ENCODE measurements at places on chromosomes 5 and 9.
A peak's percentile ranks its signal among the peaks of the same experiment; 100 is the strongest.

DNA sequence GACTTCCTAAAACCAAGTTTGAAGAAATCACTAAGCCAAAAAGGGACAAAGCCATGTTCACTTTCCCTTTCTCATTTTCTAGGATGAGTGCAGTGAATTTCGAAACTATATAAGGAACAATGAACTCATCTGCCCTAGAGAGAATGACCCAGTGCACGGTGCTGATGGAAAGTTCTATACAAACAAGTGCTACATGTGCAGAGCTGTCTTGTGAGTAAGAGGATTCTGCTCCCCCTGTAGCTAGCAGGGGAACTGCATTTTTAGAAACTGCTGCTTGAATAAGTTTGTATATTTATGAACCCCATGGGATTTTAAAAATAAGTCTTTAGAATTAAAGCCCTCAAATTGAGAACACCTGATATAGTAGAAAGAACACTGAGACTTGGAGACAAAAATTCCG lies 42.7 kb upstream of the SPINK14 start:
- no peak for DNase-seq

- DNase-seq, result no peak
Measured at GRCh38 chr9:96663506-96664120, 8.5 kb upstream of the PRXL2C start.

DNA sequence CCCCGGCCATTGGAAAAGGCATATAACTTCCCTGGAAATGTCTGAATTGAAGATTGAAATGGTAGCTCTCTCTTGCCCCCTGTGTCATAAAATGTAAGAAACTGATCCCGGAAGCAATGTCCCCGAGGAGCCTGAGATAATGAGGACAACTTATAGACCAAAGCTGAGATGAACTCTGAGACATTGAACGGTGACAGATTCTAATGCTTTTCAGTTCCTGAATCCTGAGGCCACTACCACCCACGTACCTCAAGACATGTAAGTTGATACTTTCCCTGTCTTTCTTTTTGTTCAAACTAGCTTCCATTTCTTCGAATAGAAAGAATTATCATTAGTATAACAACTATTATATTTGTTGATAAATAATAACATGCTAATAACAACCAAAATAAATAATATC lies 51.0 kb downstream of the KIF4B start:
- no peak for DNase-seq

DNA sequence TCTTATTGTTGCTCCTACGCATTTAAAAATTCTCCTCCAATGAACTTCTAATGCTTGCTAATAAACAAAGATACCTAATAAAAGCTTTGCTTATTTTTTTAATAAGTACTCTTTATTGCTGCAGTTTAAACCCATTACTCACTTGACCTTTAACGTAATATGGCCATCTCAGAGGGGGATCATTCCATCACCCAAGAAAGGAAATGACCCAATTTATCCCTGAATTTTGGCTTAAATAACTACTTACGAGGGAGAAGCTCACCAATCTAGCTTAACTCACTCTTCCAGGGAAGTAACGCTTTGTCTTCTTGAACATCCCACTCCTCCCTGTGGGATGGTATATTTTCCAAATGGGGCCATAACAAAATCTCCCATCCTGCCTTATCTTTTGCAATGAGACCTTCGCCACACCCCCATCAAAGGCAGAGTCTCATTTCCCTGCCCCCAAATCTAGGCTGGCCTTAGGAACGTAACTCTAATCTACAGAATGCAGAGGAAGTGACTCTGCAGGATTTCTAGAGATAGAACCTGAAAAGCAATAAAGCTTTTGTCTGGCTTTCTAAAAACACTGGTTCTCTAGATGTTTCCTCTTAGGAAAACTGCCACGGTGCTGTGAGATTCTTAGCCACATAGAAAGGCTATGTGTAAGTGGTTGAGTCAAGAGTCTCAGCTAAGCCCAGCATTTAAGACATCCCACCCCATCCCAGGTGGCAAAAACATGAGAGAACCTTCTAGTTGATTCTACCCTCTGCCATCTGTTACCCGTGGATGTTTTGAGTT lies 310.0 kb downstream of the ASTN2 start:
- DNase-seq, result no peak

- DNase-seq, result no peak
Measured at GRCh38 chr5:94847019-94847418, 228.6 kb downstream of the SLF1 start.

GRCh38 chr9:89699646-89700045 lies 94.8 kb downstream of the GADD45G start:
- DNase-seq, result no peak

GRCh38 chr9:114895521-114895991 lies 34.8 kb downstream of the TNFSF8 start:
- peak; percentile 82 for DNase-seq

DNA sequence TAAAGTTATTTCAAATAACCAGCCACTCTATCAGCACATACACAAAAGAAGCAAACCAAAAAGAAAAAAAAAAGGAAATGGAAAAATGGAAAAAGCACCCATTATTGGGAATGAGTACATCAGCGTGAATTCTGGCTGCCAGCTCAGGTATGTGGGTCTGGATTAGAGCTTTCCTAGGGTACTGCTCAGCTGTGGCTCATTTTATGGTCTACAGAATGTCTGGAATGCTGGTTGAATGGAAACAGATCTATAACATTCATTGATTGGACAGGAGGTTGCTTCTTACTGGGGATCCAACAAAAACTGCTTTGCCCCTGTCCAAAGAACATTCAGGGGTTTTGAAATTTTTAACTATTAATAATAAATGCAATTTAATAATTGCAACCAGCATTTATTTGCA lies 3.9 kb upstream of the CAST start:
- peak; percentile 36 for DNase-seq

DNA sequence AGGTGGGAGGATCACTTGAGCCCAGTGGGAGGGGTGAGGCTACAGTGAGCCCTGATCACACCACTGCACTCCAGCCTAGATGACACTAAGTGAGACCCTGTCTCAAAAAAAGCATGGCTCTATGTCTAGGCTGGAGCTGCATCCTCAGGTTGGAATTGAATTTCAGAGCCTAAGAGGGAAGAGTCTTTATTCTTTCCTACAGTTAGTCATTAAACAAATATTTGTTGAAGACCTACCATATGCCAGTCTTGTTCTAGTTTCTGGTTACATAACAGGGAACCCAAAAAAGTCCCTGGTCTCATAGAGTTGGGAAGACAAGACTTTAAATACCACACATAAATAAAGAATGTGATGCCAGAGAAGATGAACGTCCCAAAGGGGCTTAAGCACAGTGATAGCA lies 6.9 kb upstream of the GRPEL2 start:
- no peak for DNase-seq

DNA sequence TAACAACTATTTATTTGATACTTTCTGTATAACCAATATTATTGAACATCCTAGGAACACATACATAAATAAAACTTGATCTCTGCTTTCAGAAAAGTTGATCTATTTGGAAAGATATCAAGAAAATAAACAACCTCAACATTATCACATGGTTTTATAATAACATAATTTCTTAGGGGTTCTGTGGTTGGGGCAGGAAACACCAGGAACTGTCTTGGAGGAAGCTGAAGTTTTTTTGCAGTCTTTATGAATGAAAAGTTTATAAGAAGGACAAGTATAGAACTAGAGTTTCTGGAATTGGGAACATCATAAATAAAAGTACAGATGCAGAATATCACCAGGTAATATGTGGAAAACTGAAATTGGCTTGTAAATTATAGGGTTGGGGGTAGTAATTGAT lies 296.1 kb downstream of the TAF11L14 start:
- DNase-seq, result no peak

- peak; percentile 61 for DNase-seq
Measured at GRCh38 chr9:112029921-112030444, 133.4 kb downstream of the UGCG start.

GRCh38 chr9:110580850-110581249 lies 1.3 kb upstream of the SVEP1 start:
- DNase-seq, result peak; percentile 46

GRCh38 chr5:137333475-137333874 lies 165.7 kb downstream of the SPOCK1 start:
- DNase-seq, result no peak

- no peak for DNase-seq
Measured at GRCh38 chr5:14669975-14670374, 5.5 kb downstream of the OTULIN start.

GRCh38 chr5:14560091-14560595 lies 21.4 kb upstream of the OTULINL start:
- no peak for DNase-seq

DNA sequence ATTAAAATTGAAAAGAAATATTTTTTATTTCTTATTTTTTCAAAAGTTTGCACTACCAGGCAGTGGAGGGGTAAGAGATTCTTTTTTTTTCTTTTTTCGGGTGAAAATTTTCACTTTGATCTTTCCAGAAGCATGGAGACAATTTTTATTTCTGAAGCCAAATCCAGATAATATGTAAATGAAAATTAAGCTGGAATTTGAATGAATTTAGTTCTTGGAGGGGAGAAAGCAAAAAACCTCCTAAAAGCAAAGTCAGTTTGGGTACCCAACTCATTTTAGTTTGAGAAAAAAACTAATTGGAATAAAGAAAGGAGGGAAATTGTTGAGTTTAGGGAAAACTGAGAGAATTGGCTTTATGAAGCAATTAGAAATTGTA lies 872 bp downstream of the ZNF618 start:
- DNase-seq, result no peak

- no peak for DNase-seq
Measured at GRCh38 chr5:153985498-153985897, 53.2 kb downstream of the FAM114A2 start.

GRCh38 chr9:137506702-137507171 lies 43.5 kb downstream of the PNPLA7 start:
- DNase-seq, result peak; percentile 81

- DNase-seq, result no peak
Measured at GRCh38 chr9:111917980-111918379, 21.4 kb downstream of the UGCG start.

- peak; percentile 94 for DNase-seq
Measured at GRCh38 chr5:31983851-31984250, 190.3 kb downstream of the GOLPH3 start.

GRCh38 chr5:38853753-38854470 lies 8.1 kb downstream of the OSMR start:
- DNase-seq, result peak; percentile 92

- DNase-seq, result peak; percentile 97
Measured at GRCh38 chr5:57816108-57816507, 333.5 kb upstream of the ACTBL2 start.

DNA sequence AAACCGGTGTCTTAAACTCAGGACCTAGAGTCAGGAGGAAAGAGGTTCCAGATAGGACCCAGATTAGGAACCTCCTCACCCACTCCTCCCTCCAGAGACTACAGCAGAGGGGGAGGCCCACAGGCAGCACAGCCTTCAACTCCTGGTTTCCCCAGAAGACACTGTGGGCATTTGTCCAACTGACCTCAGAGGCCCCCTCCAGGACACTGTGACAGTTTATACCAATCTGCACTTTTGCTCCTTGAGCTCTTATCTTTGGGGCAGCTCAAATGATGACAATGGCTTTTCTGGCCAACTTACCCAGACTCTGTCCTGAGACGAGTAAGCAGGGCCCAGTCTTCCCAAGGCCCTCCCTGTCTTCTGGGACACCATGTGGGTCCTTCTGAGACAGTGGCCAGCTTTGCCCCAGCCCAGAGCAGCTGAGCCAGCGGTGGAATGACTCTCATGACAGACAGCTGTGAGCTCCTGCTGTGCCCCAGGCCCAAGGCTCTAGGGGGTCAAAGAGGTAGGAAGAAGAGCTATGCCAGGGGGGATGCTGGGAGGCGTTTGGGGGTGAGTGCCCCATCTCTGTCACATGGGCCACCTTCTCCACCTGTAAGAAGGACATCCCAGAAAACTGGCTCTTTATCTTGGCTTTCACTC lies 14.3 kb downstream of the OR2V2 start:
- no peak for DNase-seq

DNA sequence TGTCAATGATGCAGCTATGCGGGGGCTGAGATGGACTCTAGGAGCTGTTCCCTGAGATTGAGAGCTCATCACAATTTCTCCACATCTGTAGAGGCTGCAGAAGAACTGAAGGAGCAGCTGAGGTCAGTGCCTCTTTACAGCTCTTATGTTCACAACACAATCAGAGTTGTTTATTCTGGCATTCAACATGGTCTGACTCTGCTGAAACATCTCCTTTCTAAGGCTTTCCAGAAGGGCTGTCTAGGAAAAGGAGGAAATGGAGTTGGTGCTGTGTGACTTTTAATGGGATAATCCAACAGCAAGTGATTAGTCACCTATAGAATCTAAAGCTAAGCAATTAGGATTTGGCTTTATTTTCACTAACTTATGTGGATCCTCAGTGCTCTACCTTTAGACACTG lies 6.0 kb downstream of the POU5F2 start:
- peak; percentile 29 for DNase-seq

DNA sequence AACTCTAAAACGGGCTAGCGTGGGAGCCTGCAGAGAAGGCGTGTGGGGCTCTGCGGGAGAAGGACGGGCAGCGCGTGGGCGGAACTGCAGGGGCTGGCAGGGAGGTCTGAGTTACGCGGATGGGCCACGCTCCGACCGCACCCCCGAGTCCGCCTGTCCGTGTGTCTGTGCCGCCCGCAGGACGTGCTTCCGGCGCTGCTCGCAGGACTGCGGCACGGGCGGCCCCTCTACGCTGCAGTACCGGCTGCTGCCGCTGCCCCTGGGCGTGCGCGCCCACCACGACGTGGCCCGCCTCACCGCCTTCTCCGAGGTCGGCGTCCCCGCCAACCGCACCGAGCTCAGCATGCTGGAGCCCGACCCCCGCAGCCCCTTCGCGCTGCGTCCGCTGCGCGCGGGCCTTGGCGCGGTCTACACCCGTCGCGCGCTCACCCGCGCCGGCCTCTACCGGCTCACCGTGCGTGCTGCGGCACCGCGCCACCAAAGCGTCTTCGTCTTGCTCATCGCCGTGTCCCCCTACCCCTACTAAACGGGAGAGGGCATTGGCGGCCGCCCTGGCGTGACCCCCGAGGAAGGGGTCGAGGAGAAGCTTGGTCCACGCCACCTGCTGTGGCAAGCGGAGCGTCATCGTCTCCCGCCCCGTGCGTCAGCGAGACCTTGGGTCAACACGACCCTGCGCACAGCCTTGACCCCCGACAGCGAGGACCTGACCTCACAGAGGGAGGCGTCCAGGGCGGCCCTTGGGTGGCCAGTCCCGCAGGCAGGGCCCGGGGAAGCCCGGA lies 11.4 kb upstream of the ASS1 start:
- DNase-seq, result peak; percentile 50

- no peak for DNase-seq
Measured at GRCh38 chr5:74500110-74500917, 140.2 kb downstream of the ENC1 start.

- peak; percentile 99 for DNase-seq
Measured at GRCh38 chr5:84688566-84688965, 303.9 kb upstream of the EDIL3 start.
